ENCODE measurements at places on chromosomes 2 and 18.
A peak's percentile ranks its signal among the peaks of the same experiment; 100 is the strongest.

DNA sequence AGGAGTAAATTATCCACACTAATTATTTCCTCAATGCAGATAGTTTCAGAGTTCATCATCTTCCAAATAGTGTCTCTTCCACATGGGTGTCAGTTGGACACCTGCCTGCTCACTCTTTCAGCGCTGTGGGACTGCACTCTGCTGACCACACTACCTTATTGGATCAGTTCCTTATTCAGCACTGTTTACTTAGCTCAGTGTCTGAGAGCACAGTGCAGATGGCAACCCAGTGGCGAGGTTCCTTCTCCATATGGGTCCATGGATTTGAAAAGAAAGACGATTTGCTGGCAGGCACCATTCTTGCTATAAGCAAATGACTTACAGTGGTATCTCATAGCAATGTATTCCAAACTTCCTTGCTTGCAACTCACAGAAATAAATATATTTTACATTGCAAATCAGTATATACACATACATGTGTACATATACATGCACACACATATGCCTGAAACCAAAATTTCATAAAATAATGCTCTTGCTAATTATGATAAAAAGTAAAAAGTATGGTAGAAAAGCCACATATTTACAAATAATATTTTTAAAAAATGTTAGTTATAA, 354.8 kb downstream of the INSIG2 start:
- DNase-seq = no peak

- no peak for DNase-seq
Measured at GRCh38 chr2:74525717-74526648, at the start of gene DQX1. Gene DQX1 (minus strand): TSS chr2:74526231. CDS start chr2:74525729, 502 bp downstream.

DNA sequence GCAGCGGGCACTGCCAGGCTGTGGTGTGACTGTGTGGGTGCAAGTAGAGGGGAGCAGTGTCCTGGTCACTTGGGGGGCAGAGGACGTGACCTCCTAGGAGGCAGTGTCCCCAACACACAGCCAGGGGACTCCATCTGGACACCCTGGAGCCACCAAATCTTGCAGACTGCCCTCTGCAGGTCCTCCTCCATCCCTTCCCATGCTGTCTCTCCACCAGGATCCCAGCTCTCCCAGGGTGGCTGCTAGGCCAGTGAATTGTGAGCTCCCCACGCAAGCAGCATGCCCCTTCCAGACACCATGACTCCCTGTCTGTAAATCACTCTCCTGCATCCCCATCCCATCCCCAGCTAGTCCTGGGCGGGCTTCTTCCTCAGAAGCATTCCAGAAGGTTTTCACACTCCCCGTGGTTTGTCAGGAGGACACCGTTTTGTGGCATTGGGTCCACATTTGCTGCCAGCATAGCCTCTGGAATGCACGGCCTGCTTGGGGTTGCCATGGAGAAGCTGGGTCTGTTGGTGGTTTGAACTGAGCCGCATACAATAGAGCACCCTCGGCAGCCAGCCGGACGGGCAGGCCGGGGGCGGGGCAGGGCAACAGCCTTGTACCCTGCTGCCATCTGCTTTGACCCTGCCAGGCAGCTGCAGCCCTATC, 210.7 kb downstream of the KLHL29 start:
- DNase-seq = no peak

DNA sequence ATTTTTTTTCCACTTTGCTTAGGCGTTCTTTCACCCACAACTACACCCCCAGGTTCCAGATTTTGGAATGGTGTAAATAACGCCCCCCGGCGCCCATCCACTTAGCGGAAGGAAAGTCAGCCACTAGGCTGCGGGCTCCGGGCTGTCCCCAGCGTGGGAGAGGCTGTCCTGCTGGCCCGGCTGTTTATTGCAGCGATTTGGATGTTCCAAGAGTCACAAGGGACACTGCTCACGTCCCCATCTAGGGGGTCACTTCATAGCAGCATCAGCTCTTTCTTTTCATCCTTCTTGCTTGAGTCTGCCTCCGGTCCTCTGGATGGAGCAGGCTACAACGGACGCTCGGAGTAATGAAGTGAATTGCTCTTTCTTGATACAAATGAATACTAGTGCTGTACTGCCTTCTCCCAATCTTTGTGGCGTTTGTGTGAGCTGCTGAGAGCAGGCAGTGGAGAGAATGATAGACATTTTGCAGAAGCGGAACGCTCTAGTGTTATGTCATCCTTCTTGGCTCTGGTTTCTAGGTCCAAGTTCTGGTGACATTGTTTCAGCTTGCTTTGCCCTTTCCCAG, 50.7 kb upstream of the PAIP2B start:
- peak; percentile 65 for DNase-seq

DNA sequence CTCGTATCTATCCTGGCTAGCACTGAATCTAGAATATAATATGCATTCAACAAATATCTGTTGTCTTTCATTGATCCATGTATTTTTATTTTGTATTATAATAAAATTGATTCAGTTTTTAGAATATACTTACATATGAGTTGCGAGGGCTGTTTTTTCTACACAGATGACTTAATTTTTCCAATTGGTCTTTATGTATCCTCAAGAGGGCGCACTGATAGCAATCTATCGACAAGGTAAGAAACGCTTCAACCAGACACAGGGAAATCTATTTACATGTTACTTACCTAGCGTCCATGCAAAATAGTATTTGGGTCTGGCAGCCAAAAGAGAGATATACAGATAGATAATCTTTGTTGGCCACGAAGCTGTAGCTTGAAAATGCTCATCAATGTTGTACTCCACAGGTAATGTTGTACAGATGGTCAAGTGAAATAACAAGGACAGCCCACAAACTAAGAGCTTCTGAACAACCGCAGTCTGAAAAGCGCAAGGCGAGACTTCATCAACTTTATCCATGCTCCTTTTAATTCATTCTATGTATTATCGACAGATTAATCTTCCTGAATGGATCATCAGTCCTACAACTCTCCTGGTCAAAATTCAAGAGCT, 35.5 kb upstream of the KIDINS220 start:
- peak; percentile 26 for DNase-seq

DNA sequence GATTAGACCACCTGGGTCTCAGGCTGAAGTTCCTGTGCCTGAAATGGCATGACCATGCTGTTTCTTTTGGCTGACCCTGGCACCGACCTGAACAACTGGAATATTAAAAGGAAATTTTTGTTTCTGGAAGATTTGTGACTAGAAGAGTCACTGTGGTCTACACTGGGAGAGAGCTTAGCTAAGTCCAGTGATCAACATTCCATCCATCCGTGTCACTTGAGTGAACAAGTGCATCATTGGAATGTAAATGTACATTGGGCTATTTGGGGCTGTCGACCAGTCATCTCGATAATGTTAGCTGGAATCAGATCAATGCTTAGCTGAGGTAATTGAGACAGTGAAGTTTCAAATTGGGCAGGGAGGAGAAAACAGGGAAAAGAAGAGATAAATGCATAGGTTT, 95.4 kb upstream of the CCDC85A start:
- no peak for DNase-seq

- DNase-seq = no peak
Measured at GRCh38 chr2:43251171-43251731, 24.8 kb upstream of the ZFP36L2 start.

DNA sequence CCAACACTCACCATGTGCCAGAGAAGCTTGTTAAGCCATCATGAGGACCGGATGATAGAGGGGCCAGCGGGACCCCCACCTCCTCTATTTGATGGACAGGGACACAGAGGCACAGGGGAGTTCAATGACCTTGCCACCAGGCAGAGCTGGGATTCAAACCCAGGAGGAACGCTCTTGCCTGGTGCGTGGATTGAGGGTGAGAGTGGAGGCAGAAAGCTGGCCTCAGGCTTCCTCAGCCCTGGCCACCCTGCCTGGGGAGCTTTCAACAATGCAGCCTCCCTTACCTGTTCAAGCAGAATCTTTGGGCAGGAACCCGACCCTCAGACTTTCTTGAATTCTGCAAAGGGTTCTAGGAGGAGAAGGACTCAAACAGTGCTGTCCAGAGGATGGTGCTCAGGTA, 39.9 kb upstream of the MAL start:
- DNase-seq = no peak

- no peak for DNase-seq
Measured at GRCh38 chr2:126571403-126571802, 84.6 kb upstream of the GYPC start.

GRCh38 chr2:188902901-188903491, 71.2 kb upstream of the COL3A1 start:
- no peak for DNase-seq

- no peak for DNase-seq
Measured at GRCh38 chr2:239544918-239545465, 144.2 kb upstream of the HDAC4 start.

DNA sequence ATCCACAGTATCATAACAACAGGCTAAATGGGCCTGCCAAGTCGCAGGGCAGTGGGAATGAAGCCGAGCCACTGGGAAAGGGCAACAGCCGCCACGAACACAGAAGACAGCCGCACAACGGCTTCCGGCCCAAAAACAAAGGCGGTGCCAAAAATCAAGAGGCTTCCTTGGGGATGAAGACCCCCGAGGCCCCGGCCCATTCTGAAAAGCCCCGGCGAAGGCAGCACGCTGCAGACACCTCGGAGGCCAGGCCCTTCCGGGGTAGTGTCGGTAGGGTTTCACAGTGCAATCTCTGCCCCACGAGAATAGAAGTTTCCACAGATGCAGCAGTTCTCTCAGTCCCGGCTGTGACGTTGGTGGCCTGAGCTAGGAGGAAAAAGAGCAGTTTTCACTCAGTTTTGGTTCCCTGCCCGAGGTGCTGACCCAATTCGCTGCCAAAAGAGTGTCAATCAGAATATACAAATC, 32.2 kb downstream of the KCTD18 start:
- DNase-seq = no peak

GRCh38 chr18:39705362-39705761, 2139.8 kb upstream of the CELF4 start:
- DNase-seq = no peak

- no peak for DNase-seq
Measured at GRCh38 chr2:204108781-204109295, 172.3 kb downstream of the ICOS start.

DNA sequence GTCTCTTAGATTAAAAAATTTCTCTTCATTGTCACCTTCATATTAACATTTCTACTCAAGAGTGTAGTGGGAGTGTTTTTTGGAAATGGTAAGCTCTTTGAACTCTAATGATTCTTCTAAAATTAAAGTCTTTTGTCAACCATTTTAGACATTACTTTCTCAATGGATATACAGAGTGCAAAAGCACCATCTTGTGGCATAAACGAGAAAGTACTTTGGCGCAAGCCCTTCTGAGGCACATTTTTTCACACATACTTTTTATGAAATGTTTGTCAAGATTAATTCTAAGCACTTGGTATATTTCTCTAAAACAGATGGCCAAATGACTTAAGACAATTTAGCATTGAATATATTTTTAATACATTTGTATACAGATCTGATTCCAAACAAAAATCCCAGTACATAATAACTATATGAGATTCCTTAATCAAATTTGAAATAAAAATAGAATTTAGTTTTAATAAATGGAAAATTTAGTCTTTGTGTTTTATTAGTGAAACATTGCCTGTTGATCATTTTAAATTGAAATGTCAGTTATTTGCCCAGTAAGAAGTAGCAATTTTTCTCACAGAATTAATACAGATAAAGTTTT, 63.3 kb upstream of the GALNT5 start:
- DNase-seq = peak; percentile 39

DNA sequence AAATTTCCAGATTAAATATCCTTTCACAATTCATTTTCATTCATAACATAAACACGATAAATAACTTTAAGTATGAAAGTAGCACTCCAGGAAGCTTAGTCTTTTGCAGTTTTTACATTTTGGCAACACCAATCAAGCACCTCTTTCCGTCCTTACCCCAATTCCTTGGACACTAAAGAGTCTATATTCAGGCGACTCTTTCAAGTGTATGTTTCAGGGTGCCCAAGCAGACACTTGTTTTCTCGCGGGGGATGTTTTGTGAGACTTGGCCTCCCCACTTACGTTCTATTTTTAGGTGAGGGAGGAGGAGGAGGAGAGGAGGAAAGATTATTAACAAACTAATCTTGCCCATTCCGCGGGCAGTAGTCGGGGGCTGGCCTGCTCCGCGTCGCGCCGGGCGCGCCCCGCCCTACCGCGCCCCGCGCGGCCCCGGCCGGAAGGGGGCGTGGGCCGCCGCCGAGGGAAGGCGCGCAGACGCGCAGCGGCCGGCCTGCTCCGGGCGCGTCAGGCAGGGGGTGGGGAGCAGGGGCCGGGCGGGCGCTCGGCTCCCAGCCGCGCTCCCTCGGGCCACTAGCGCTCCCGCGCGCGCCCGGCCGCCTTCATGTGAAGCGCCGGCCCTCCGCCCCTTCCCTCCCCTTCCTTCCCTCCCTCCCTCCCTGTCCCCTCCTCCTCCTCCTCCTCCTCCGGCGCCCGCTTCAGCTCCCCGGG, at the start of gene ITPRID2:
ITPRID2 (plus strand) TSS at position 473 of the 708 bp plus-strand sequence. CDS start 337 bp downstream, outside the sequence.
- DNase-seq = peak; percentile 84

DNA sequence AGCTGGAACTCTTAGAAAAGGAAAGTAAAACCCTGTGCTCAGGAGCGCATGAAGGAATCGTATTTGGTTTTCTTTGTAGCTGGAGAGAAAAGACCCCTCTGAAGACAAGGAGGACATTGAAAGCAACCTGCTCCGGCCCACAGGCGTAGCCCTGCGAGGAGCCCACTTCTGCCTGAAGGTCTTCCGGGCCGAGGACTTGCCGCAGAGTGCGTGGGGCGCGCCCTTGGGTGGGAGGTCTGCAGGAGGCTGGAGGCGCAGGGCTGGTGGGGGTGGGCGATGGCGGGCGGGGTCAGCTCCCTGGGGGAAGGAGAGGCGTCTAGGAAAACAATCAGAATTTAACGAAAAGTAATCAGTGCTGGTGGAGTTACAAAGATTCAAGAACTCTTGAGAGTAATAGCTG, 72.8 kb downstream of the DYSF start:
- no peak for DNase-seq

GRCh38 chr2:179528576-179529069, 264.0 kb upstream of the SESTD1 start:
- no peak for DNase-seq

DNA sequence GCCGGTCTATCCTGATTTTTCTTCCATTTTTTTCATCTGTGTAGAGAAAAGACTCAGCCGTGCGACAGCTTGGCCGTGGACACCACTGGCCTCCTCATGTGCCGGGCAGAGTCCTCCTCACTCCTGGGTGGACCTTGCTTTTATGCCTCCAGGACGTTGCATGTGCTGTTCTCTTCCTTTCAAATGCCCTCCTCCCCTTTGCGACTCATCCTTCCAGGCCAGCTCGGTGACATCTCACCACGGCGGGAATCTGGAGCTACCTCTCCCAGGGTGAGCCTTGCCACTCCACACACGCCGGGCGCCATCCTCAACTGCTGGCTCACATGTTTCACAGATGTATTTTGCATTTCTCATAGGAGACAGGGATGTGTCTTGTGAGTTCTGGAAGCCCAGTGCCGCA, 198.5 kb upstream of the HDAC4 start:
- DNase-seq = no peak

DNA sequence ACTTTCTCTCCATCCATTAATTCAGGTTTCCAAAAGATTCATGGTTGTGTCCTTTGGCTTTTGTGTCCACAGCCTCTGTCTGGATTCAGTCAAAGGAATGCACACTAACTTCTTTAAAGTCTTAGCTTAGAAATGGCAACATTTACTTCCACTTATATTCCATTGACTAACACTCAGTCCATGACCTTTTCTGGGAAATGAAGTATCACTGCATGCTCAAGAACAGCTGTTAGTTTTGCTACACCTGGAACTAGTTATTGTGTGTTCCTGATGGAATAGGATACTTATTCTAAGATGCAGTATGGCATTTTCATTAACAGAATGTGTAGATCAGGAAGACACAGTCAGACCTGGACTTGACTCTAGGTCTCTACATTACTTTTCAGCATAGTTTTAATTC, 88.8 kb downstream of the KYNU start:
- DNase-seq = no peak

GRCh38 chr2:59874361-59874760, 679.1 kb downstream of the BCL11A start:
- DNase-seq = peak; percentile 44

- no peak for DNase-seq
Measured at GRCh38 chr2:25241452-25241851, 73.1 kb upstream of the POMC start.
